Midbrain (tissue), 1 donor: ENCODE measurements at places on chromosomes 13 and 19.

DNA sequence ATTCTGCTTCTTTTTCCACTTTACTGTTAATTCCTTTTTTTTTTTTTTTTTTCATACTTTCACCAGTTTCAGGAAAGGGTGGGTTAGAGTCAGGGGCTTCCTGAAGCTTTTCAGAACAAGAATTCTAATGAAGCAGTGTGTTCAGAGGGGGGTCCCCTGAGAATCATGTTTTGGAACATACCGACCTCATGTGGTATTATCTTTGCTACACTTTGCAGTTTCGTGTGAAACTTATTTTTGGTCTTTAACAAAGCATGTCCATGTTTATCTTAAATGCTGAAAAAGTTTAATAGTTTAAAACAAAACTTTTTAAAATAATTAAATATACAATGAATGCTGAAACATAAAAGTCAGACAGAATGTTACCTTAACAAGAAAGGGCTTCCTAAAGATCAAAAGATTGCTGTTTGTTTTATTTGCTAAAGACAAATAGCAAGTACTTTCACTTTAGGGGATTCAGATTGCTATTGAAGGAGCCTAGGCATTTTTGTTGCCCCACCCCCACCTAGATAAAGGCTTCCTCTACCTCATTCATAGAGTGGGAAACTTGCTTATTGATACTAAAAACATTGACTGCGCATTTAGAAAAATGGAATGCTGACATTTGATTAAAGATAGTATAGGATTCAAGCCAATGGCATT lies 21.1 kb upstream of the POMP start:
- no peak for DNase-seq

GRCh38 chr13:24274452-24275021 lies 34.8 kb upstream of the C1QTNF9 start:
- peak; percentile 58 for DNase-seq

GRCh38 chr13:75055296-75055695 lies 426.7 kb downstream of the TBC1D4 start:
- DNase-seq, result no peak

DNA sequence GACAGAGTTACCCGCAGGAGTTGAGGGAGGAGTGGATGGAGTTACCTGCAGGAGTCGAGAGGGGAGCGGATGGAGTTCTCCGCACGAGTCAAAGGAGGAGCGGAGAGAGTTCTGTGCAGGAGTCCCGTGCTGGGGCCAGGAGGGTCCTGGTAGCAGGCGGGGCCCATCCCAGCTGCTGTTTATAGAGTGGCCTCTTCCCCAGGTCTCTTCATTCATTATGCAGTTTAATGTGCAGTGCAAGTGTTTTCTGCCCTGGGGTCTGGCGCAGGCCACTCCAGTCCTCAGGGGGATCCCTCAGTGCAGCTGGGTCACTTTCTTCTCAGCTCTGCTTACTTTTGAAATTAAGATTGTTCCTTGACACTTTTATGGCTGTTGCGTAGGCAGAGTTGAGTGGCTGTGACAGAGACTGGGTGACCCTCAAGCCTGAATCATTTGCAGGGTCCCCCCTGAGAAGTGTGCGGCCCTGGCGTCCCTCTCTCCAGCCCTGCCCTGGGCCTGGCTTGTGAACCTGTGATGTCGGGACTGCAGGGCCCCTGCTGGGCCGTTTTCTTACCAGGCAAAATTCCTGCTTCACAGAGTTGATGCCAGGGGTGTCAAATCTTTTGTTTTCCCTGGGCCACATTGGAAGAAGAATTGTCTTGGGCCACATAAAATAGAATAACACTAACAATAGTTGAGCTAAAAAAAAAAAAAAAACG lies 17.9 kb downstream of the TFDP1 start:
- DNase-seq, result no peak

DNA sequence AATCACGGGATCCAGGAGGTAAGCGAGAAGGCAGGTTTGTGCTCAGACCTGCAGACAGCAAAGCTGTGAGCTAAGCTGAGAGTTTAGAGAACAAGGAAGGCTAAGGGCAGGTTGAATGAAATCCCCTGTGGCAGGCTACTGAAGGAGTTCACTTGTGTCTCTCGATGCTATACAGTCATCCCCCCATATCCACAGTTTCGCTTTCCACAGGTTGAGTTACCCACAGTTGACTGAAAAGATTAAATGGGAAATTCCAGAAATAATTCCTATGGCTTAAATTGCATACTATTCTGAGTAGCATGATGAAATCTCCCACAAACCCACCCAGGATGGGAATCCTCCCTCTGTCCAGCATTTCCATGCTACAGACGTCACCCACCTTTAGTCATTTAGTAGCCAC lies 49.6 kb downstream of the ABCC4 start:
- no peak for DNase-seq

DNA sequence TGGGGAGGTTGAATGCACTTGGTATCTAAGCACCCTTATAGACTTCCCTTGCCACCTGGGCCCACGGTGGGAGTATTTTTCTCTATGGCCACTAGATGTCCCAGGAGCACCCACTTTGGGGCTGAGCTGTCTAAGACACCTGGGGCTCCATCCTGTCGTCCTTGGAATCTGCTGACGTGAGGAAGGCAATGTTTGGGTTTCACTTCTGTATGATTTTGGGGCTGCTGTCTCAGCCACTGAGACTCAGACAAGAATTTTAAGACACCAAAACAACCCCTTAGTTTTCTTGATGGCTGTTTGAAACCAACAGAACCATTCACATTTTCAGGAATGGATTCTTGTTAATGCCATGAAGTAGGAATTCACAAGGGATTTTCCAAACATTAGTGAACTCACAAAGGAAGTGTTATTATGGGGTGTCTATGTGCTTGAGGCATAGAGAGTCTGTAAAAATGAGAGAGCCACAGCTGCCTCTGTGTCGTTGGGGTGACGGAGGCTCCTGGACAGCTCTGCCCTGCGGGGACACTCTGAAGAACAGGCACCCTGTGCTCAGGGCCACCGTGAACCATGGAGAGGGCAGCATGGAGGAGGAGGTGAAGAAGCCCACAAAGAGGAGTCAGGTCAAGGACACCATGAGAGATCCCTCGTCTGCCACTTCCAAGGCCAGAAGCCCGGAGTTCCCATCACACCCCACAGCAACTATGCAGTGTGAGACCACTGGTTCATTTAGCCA lies 106.8 kb upstream of the SPATA13 start:
- peak; percentile 84 for DNase-seq

DNA sequence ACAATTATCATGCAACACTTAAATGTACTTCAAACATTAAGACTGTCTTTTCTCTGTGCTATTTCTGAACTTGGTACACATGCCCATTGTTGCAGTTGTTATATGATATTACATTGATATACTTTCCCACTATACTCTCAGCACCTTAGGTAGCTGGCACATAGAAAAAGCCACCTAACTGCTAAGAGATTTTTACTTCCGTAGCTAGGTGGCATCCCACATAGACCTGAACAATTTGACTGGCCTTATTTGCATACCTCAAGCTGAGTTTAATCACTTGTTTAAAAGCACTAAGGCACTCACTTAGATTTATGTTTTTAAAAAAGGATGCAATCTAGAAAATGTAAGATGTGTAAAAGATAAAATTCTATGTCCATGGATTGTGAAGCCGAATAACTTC lies 194.2 kb downstream of the POU4F1 start:
- DNase-seq, result no peak

- no peak for DNase-seq
Measured at GRCh38 chr19:35431145-35431807, 16.8 kb upstream of the FFAR2 start.

DNA sequence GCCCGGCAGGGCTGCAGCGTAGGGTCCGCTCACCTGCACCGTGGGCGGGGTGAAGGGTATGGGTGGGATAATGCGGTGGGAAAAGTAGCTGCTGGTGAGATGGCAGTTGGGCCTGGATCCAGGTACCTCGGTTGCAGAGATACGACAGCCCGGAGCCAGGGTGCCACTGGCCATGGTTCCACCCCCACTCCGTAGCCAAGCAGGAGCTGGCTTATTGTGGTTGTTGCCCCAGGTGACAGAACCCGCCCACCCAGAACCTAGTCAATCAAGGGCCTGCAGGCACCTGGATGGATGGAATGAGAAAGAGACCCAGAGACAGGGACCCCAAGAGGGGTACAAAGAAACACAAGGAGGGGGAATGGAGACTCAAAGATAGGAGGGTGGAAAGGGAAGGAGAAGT lies 3.5 kb upstream of the LHB start:
- DNase-seq, result no peak

GRCh38 chr13:46968450-46968849 lies 71.6 kb upstream of the HTR2A start:
- DNase-seq, result no peak

GRCh38 chr13:79525064-79525857 lies 44.3 kb downstream of the NDFIP2 start:
- DNase-seq, result no peak

GRCh38 chr13:113744197-113745000 lies 14.6 kb upstream of the TMEM255B start:
- DNase-seq, result no peak

DNA sequence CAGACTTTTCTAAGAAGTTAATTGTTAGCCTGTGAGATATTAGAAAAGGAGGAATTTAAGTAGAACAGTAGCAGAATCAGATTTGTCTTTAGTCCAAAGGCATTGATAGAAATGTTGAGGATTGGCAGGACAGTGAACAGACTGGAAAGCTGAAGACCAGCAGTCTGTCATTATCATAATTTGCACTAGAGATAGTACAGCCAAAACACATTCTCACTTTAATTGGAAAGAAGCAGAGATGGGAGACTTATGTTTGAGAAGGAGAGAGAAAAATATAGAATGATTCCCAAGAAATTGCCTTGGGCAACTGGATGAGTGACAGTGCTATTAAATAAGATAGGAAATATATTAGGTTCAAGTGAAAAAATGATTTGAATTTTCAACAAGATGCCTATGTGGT lies 755.5 kb downstream of the SLITRK5 start:
- no peak for DNase-seq

DNA sequence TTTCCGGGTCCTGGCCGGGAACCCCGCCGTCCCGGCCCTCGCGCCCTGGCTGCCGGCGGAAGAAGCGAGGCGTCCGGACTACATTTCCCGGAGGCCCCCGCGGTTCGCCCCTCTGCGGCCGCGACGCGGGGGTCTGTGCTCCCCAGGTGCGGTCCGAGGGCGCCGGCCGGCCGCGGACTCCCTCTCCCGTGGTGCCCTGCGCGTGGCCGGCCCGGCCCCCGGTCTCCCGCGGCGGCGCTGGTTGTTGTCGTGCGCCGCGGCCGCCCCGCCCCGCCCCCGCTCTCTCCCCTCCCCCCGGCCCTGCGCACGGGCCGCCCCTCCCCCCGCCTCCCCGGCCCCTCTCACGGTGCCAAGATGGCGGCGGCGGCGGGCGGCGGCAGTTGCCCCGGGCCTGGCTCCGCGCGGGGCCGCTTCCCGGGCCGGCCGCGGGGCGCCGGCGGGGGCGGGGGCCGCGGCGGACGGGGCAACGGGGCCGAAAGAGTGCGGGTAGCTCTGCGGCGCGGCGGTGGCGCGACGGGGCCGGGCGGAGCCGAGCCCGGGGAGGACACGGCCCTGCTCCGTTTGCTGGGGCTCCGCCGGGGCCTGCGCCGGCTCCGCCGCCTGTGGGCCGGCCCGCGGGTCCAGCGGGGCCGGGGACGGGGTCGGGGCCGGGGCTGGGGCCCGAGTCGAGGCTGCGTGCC lies at the start of gene KMT2B:
KMT2B (plus strand) TSS at position 339 of the 680 bp plus-strand sequence; CDS start at position 355, 16 bp downstream.
- DNase-seq, result no peak

DNA sequence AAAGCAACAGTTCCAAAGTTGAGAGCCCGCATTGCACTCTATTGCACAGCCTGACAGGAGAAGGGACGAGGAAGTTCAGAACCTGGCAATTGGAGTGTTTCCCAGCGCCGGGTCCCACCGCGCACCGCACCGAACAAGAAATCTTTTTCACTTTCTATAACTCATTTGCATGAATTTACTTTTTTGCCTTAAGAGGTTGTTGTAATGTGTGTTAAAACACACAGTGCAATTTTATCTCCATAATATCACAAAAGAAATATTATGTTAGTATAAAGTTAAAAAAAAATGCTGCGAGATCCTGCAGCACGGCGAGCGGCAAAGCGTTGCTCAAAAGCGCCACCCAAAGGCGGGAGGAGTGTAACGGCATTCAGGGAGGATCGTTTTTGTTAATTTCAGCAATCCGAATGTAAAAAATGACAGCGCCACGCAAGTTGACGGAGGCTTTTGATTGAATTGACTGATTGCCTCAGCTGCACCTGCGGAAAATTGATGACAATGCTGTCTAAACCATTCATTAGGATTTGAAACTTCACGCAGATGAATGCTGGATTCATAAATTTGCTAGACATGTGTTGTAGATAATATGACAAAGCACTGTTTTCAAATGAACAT lies 303.6 kb upstream of the ZNF507 start:
- peak; percentile 57 for DNase-seq

- no peak for DNase-seq
Measured at GRCh38 chr13:90154311-90154960, 1193.1 kb upstream of the MIR17HG start.

DNA sequence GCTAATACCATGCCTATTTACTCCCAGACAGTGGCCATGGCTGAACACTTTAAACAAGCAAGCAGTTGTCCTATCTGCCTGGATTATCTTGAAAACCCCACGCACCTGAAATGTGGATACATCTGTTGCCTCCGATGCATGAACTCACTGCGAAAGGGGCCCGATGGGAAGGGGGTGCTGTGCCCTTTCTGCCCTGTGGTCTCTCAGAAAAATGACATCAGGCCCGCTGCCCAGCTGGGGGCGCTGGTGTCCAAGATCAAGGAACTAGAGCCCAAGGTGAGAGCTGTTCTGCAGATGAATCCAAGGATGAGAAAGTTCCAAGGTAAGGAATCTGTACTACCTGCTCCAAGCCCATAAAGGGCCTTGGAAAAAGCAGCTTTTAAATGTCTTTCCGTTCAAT lies 8.6 kb downstream of the RFPL4AL1 start:
- no peak for DNase-seq

DNA sequence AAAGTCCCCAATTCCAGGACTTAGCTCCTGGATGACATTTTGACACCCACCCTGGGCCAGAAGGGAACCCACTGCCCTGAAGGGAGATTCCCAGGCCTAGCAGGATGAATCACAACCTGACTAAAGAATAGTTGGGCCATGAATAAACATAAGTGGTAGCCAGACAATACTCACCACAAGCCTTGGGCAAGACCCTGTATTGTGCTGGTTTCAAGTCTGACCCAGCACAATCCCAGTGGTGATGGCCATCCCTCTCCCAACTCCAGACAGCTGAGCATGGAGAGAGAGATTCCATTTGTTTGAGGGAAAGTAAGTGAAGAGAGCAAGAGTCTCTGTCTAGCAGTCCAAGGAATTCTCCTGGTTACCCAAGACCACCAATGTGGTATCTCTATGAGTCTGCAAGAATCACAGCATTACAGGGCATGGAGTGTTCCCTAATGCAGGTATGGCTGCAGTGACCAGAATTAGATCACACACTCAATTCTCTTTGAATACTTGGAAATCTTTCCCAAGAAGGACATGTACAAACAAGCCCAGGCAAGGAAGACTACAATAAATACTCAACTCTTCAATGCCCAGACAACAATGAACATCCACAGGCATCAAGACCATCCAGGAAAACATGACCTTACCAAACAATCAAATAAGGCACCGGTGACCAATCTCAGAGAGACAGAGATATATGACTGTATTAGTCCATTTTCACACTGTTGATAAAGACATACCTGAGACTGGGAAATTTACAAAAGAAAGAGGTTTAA lies 158.0 kb downstream of the VWA8 start:
- DNase-seq, result no peak
